Stimulated activated CD4-positive, alpha-beta T cell treated with anti-CD3 and anti-CD28 coated beads, Interleukin-1b, Interleukin-23, amount 100 ng/mL, for 48 hours (primary cell): ENCODE measurements at places on chromosomes 7 and 10.

DNA sequence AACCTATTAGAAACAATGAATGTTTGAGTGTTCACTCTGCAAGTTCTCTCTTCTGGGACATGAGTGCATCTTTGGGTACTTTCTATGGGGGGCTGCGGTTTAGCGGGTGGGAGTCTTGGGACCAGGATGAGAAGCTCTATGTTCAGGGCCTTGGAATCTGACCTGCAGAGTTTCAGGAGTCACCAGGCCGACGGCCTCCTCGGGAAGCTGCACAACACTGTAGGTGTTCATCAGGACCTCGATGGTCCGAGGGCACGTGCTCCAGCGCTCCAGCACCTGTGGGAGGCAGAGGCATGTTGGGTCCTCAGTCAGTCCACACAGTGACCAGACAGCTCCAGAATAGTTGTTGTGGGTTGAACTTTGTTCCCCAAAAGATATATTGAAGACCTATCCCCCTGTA, 8.9 kb upstream of the GBX1 start:
- DNase-seq = no peak

GRCh38 chr7:27605689-27606269, 56.9 kb downstream of the HIBADH start:
- DNase-seq = no peak

GRCh38 chr10:75959209-75959608, 527.8 kb downstream of the LRMDA start:
- DNase-seq = no peak

GRCh38 chr10:113007821-113008220, 57.8 kb downstream of the TCF7L2 start:
- no peak for DNase-seq

- DNase-seq = no peak
Observed at GRCh38 chr7:130956417-130957136, 222.6 kb upstream of the KLF14 start.

DNA sequence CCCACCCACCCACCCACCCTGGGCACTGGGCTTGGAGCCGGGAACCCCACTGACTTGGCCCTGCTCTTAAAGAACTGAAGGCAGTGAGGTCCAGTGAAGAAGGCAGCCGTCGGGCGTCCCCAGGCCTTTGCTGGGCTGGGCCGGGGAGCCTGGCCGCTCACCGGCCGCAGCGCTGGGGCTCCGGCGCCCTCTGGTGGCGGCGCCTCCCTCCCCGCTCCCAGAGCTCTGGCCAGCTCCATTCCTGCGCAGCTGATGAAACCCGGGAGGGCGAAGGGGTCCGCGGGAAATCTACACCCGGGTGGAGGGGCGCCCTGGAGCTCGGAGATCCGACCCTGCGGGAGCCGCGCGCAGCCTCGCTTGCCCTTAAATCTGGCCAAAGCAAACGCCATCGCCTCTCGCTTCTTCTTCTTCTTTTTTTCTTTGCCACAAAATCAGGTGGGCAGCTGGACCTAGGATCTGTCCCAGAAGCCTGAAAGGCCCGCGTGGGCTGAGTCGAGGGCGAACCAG, 1.7 kb upstream of the CXCL12 start:
- DNase-seq = no peak

DNA sequence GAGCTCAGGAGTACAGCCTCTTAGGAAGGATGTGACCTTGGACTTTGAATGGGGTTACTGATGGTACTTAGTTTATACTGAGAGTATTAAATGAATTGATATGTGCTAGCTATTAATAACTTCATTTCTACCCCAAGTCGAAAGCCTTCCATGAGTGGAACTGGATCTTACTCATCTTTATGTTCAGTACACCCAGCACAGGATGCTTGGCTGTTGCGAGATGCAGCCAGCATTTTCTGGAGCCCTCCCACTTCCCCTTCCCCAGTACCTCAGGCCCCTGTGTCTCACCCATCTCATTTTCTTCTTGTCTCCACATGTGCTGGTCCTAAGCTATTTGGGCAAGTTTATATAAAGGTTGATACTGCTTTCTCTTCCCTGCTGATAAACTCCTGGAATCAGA, 7.2 kb downstream of the UPP1 start:
- no peak for DNase-seq

DNA sequence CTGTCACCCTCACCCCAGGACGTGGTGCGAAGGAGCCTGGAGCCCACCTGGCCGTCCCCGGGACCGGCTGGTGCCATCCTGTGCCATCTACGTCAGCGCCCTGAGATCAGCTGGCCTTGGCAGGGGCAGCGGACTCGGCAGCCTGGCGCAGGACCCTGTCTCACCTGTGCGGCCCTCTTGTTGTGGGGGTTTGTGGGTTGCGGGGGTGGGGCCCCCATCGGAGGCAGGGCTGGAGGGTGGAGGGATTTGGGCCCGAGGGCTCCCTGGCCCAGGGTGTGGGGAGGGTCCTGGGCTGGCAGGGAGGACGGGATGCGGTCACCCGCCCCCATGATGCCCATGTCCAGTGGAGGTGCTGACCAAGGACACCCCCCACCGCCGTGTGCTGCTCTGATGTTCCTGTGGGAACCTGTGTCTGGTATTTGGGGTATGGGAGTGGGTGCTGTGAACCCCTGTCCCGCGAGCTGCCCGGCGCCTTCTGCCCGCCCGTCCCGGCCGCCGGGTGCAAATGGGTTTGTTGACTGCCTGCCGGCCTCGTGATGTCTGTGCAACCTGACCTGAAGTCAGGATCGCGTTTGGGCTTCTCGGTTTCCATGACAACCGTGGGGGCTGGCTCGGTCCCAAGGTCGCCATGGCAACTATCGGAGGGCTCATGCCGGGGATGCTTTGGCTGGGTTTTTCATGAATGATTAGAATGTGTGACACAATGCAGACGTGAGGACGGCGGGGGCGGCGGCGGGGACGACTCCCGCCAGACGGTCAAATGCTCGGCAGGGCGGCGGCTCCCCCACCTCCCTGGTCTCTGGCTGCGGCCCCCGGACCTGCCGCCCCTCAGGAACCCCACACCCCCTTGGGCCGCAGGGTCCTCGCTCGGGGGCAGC, 7.3 kb downstream of the MAFK start:
- no peak for DNase-seq

DNA sequence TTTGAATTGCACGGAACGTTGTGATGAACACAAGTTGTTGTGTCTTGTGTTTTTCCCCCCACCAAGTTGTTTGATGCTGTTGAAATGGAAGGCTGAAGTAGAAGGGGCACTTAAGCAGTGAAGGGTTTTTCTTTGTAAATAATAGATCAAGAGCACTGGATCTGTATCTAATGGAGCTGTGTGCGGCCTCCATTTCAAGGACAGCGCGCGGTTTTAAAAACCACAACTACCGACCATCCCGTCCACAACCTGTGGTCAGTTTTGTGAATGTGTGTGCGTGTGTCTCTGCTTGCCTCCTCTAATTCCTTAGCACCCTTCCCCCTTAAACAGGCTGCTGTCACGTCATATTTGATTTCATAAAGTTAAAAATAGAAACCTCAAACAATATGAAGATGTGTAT, 165.5 kb downstream of the TCF7L2 start:
- no peak for DNase-seq

DNA sequence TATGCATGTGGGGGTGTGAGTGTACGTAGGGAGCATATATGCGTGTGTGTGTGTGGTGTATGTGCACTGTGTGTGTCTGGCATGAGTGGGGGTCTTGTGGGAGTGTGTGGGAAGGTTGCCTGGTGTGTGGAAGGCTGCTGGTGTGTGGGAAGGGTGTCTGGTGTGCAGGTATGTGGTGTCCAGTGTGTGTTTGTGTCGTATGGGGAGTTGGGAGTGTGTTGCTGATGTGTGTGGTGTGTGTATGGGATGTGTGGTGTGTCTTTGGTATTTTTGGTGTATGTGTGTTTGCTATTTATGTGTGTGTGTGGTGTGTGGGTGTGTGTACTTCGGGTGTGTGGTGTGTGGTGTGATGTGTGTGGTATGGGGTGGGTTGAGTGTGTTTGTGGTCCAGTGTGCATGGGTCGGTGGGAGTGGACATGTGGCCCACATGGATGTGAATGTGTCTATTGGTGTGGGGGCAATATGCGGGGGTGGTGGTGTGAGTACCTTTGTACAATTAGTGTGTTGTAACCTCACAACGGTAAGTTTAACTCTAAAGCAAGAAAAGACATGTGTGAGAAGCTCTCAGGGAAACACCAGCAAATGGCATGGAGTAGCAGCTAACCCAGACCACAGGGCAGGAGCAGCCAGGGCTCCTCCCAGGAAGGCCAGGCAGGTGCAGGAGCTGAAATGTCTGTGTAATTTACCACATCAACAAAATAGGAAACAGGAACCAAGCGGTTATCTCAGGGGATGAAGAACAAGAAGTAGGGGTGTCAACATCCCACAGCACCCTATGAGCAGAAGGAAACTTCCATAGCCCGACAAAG, 11.9 kb downstream of the ANTXRL start:
- no peak for DNase-seq

GRCh38 chr10:127429601-127430312, 119.4 kb upstream of the NPS start:
- DNase-seq = no peak

DNA sequence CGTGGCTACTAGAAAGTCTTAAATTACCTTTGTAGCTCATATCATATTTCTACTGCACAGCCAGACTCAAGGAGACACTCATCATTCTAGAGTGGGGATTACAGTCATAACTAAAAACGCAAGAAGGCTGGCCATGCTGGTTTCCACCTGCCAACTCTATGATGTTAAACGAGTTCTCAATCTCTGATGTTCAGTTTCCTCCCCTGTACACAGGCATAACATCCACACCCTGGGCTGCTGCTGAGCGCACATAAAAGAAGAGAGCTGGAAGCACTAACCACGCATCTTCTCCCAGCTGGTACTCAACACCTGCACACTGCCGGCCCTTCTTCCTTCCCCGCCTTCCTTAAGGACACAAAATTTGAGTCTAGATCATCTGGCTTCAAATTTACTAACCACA, 60.5 kb downstream of the SORBS1 start:
- DNase-seq = peak; percentile 18

DNA sequence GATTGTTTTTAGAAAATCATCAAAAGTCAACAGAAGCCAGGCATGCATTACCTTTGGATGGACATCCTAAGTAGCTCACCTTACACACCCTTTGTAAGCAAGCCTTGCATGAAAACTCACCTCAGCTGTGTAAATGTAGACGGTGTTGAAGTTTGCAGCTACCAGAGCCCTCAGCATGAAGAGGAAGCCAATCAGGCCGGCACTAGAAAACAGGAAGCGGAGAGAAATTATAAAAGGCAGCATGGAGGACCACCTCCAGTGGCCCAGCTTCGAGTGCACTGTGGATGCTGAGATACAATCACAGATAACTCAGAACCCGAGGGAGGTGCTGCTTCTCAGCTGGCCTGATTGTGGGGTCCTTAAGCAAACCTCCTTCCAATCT, 75.3 kb downstream of the SVOPL start:
- no peak for DNase-seq

DNA sequence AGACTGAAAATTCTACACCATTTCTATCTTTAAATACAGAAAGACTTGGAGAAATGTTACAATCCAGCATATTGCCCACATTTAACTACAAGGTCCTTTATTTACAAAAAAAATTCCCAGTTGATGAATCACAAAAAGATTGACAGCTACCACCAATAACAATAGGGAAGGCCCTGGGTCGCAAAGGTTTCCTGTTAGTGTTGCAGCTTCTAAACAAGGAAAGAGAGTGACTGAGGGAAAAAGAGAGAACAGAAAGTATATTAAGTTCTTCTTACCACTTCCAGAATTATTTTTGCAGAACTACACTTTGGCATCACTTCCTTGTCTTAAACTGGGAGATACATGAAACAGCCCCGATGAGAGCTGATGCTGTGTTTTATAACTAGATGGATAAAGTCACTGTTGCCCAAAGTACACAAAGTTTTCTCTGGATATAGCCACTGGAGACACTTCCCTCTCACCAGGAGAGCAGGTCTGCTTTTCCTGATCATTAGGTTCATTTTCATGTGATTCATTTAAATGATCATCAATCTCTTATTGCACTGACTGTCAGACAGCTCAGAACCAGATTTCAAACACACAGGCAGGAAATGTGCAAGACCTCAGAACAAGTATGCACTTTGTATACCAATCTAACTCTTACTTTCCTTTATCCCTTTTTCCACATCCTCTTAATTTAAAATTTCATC, 57.0 kb downstream of the SHTN1 start:
- no peak for DNase-seq

GRCh38 chr7:86653919-86654659, 10.4 kb downstream of the GRM3 start:
- no peak for DNase-seq

- DNase-seq = no peak
Observed at GRCh38 chr10:120285408-120285807, 171.6 kb upstream of the PLPP4 start.

DNA sequence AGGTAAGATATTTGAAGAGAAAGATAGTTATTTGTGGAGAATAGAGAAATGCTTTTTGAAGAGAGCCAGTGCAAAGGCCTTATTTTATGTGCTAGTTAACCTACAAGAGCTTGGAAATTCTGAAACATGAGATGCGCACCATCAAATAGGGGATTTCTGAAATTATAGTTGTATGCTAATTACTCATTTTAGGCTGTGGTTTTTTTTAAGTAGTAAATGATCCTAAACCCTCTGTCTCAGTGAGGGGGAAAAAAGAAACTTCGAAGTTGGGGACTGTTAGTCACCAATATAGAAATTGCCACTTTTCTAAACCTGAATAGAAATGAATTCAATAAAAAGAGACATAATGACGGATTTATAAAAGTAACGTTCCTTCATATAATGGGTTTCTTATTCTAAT, 119.3 kb upstream of the MDFIC start:
- DNase-seq = no peak

DNA sequence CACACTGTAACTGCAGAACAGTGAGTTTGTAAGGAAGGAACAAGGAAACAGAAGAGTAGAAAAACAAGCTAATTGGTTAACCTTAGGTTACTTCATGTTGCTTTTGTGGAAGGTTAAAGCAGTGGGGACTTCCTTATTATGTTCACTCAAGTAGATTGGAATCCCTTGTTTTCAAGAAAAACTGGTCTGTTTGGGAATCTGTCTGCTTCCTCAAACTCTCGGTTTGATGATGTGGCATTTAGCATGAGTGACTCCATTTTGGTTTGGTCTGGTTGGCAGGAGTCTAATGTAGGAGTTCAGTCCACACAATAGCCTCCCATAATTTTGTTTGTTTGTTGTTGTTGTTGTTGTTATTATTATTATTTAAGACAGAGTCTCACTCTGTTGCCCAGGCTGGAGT, 3.8 kb upstream of the TRIM56 start:
- no peak for DNase-seq

DNA sequence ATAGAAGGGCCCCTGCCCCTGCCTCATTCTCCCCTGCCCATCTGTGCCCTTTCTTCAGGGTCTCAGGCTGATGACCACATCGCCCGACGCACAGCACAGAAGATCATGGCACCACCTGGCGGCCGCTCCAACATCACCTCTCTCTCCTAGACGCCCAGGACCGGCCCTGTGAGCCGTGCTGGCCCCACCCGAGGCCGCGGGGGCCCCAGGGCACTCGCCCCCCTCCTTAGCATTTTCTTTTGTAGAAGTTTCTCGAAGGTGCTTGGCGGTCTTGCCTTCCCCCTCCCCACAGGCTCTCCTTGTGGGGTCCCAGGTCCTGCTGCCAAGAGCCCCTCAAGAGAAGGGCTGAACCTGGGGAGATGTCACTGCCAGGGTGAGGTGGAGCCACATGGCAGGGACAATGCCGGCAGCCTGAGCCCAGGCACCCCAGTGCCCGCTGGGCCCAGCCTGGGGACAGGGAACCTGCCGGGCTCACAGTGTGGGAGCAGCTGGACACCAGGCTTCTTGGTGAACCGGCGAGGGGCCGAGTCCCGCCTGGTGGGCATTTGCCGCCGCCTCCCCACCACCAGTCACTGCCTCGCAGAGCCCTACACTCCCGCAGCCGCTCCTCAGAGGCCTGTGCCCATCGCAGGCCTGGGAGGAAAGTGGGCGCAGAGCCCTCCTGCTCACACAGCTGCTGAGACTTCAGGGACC, 18.2 kb downstream of the DPYSL4 start:
- DNase-seq = no peak
